ENCODE measurements at places on chromosomes 12 and 14.

GRCh38 chr14:100018054-100018453 lies 47.2 kb upstream of the EVL start:
- DNase-seq = no peak

DNA sequence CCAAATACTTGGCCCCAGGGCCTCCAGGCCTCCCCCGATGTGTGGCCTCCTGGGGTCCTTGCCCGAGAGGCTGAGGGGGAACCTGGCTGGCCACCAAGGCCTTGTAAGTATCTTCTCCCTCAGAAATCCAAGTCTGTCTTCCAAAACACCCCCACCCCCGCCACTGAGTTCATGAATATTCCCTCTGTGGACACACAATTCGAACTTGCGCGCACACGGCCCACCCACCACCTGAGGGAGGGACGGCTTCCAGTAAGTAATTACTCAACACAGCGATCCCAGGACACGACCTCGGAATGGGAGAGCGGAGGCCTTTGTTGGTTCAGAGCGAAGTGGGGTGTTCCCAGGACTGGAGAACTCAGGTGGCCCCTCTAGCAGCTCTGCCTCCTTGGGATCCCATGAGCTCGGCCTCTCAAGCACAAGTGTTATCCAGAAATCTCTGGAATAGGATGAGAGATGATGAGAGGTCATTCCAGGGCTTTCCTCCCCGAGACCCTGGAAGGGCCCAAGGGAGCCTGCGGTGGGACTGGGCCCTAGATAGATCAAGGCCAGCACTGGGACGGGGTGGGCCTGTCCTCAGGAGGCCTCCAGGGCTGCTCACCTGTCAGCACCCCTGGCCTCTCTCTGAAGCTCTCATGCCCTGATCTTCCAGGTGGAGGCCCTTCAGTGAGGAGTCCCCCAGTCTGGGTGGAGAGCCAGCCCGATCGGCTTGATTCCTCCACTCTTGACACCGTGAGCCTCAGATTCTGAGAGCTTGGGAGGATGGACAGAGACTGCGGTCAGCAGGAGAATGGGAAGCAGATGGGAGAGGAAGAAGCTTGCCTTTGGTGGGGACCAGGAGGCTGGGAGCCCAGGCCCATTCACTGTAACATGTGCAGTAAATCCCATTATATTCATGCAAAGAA lies 219.0 kb upstream of the RTL1 start:
- no peak for DNase-seq

GRCh38 chr14:79090641-79091180 lies 920.5 kb downstream of the NRXN3 start:
- DNase-seq = no peak

DNA sequence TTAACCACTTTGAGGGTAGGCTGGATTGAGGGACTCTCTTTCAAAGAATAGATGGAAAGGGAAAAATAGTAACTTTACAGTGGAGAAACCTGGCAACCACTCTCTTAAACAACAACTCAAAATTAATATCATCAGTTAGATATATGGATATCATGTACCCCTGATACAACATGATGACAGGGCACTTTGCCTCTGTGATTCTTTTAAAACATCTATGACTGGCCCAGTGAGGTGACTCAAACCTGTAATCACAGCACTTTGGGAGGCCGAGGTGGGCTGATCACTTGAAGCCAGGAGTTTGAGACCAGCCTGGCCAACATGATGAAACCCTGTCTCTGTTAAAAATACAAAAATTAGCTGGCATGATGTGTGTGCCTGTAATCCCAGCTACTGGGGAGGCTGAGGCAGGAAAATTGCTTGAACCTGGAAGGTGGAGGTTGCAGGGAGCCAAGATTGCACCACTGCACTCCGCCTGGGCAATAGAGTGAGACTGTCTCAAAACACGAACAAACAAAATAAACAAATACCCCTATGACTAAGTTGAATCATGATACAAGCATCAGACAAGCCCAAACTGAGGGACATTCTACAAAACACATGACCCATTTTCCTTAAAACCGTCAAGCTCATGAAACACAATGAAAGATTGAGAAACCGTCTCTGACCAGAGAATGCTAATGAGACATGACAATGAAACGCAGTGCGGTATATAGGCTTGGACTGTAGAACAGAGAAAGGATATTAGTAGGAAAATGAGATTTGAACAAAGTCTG lies 26.4 kb upstream of the SLC7A8 start:
- DNase-seq = no peak

- no peak for DNase-seq
These were observed 234.8 kb downstream of the PIK3C2G start for GRCh38 chr12:18496156-18496555.

- no peak for DNase-seq
These were observed 6.6 kb downstream of the CLEC1B start for GRCh38 chr12:9992296-9992695.

- DNase-seq = peak; percentile 99
These were observed at the start of gene TBX3 for GRCh38 chr12:114684098-114684869. Gene TBX3, minus strand, starts transcription at chr12:114684175. Its CDS starts 975 bp downstream, at chr12:114683200.

- DNase-seq = no peak
These were observed 2.4 kb downstream of the NR4A1 start for GRCh38 chr12:52053536-52054209.

GRCh38 chr14:104688505-104689108 lies 811 bp upstream of the INF2 start:
- no peak for DNase-seq

DNA sequence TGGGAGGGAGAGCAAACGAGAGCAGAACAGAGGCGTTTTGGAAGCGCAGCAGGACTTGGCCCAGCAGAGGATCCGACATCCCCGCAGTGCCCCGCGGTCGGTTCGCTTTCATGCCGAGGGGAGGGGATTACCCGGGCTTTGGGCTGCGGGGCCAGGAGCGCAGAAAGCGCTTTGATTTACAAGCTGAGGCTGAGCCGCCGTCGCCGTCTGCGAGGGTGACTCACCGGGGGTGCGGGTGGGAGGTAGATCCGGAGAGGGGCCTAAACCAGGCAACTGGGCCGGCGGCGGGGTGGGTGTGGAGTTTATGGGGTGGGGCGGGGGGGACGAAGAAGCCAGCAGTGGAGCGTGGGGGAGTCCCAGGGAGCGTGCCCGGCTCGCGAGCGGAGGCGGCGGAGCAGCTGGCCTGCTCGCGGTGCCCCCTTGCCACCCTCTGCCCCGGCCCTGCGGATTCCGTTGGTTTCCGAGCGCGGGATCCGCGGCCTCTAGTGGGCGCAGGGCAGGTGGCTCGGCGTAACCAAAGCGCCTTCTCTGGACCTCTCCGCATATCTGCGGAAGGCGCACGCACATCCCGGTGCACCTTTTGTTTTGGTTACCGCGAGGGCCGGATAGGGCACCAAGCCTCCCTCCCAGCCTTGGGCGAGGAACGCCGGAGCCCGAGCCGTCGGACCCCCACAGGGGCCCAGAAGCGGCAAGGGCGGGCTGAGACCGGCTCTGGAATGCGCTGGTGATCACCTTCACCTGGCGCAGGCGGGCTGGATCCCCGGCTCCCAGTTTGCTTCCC lies 2.6 kb downstream of the SIX4 start:
- peak; percentile 60 for DNase-seq

DNA sequence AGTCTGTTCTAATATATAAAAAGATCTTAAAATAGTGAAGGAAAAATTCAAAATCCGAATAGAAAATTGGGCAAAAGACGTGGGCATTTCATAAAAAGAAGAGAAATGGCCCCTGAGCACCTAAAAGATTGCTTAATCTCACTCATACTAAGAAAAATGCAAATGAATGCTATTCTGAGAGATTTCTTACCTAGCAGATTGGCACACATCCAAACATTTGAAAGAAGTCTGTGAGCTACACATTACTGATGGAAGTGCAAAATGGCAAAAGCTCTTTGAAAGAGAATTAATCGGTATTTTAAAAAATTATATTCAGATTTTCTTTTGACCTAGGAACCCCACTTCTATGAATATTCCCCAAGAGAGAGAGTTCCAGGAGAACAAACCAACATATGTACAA lies 280.4 kb upstream of the GARIN6 start:
- DNase-seq = no peak

GRCh38 chr14:104579507-104579906 lies at the start of gene C14orf180:
Gene C14orf180, plus strand, starts transcription at chr14:104579764. Its CDS starts 6,667 bp downstream, at chr14:104586431.
- DNase-seq = no peak

DNA sequence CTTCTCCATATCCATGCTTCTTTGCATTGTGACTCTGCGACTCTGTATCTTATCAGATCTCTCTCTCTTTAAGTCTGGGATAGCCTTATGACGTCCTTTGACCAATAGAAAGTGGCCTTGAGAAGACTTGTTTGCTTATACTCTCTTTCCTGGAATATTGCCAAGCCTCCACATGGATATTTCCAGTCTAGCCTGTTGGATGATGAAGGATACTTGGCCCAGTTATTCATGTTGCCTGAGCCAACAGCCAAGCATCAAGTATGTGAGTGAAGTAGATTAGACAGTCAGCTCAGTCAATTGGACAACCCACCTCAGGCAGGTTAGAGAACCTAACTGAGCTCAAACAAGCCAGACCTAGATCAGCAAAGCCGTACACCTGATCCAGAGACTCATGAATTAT lies 864.2 kb upstream of the MGAT4C start:
- no peak for DNase-seq

GRCh38 chr14:23577004-23577681 lies 1.4 kb downstream of the JPH4 start:
- DNase-seq = no peak

DNA sequence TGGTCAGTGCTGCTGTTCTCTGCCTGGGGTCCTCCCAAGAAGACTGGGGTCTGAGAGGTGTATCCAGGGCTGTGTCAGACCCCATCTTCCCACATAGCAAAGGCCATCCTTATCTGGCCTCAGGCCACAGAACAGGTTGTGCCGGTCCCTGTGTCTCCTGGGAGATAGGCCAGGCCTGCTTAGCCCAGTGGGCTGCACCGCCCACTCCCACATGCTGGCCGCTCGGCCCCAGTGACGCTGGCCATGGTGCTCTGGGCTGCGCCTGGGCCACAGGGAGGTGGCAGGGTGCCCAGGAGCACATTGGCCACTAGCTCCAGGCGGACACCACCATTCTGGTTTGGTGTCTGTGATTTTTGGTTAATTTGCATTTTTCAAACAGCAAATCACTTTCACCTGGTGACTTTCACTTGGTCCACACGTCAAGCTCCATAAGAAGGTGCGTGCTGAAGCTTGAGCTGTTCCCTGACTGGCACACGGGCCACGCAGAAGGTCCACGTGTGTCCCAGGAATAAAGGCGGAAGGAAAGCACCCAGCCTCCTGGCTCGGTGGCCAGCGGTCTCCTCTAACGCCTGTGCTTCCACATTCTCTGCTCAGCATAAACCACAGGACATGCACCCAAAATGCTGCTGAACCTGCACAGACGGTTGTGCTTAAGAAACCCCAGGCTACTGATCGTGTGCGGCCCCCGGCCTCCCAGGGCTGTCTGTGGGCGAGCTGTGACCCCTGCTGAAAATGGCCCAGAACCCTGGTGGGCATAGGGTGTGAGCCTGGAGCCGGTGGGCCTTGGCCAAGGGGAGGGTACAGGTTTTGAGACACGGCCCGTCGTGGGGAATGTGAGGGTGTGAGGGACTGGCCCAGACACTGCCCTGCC lies 4.6 kb downstream of the FBRSL1 start:
- DNase-seq = no peak

- DNase-seq = no peak
These were observed 349.7 kb upstream of the FAR2 start for GRCh38 chr12:28799348-28799747.

- no peak for DNase-seq
These were observed 84.6 kb downstream of the WNK1 start for GRCh38 chr12:836952-837351.

GRCh38 chr12:126926023-126926594 lies 1340.9 kb upstream of the TMEM132C start:
- peak; percentile 1 for DNase-seq

- DNase-seq = no peak
These were observed 28.8 kb downstream of the VPS37B start for GRCh38 chr12:122866950-122867607.
